ENCODE measurements at places on chromosomes 3 and 15.

DNA sequence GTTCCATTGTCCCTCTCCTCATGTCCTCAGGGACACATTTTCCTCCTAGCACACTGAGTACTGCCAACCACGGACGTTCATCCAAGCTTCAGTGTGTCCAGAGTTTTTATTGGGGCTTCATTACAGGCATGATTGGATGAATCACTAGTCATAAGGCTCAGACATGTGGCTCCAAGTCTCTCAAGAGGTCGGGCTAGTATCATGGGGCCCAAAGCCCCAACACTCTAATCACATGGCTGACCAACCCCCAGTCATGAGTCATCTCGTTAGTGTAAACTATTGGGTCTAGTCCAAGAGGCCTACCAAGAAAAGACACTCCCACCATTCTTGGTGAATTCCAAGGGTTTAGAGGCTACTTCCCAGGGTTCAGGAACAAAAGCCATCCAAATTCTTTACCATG is 4.4 kb downstream of the TERC start:
- no peak for DNase-seq

GRCh38 chr3:8517487-8517886 is 15.9 kb downstream of the LMCD1 start:
- no peak for DNase-seq

DNA sequence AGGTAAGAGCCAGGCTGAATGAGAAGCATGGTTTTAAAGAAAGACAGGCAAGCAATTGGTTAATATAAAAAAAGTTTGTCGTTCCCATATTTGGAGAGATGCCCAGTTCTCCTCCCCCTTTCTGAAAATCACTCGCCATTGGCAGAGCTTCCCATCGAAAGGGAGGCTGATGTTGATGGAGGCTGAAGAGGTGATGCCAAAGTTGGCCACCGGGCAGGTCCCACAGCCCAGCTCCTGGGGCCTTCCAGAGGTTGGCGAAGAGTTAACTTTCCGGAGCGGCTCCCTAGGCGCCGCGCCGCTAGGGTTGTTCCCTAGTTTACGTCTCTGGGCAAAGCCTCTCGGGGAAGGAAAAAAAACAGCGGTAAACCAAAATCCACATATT is 793 bp downstream of the PCOLCE2 start:
- DNase-seq, result peak; percentile 29

DNA sequence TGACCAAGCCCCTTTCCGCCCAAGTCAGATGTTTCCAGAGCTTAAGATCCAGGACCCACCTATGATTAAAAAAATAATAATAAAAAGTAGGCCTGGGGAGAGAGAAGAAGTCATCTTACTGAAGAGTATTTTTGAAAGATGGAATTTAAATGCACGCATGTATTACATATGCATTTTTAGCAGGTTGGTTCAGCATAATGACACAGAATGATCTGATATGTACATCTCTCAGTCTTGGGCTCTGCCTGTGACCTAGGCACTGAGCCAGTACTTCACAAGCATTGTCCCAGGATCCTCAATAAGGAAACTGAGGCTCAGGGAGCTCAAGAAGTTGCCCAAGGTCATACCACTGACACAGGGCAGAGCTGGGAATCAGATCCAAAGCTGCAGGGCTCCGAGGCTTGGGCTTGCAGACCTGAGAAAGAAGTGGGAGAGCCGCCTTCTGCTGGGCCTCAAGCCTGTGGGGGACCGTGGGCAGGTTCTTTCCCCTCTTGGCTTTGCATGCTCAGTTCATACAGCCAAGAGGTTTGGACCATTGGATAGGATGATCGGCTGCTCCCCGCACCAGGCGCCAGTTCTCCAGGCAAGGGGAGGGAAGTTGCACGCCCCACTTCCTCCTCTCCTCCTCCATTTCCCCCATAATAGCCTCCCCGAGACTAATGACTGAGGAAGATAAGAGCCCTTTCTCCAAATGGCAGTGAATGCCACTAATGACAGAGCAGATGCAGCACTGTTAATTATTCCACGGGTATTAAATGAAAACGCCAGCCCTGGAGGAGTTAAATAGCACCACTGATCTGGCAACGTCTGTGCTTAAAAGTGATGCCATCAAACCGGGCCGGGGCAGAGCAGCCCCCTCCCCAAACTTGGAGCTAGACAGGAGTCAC is 6.9 kb downstream of the SLC6A1 start:
- DNase-seq, result no peak

DNA sequence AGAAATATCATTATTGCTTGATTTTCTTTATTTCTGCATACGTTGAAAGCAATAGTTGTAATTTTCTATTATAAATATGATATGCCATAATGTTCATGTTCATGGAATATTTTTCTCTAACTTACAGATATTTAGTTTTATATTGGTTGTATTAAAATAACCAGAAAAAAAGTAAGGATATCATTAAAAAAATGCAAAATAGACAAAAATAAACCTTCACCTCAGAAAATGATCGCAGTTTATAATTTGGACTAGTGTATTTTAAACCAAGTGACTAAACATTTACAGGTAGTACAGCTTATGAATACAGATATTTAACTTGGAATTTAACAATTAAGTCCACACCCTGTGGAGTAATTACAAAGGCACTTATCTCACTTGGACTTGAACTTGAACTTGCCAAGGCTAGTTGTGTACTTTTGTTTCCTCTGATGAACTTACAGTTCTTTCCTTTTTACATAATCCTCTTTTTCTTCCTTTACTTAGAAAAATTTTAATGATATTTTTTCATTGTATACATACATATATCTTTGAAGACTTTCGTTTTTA is 156.7 kb downstream of the CHL1 start:
- DNase-seq, result no peak

- DNase-seq, result no peak
Observed at GRCh38 chr3:28940994-28941393, 339.9 kb upstream of the RBMS3 start.

- DNase-seq, result no peak
Observed at GRCh38 chr3:151145713-151146070, 57.3 kb downstream of the GPR171 start.

DNA sequence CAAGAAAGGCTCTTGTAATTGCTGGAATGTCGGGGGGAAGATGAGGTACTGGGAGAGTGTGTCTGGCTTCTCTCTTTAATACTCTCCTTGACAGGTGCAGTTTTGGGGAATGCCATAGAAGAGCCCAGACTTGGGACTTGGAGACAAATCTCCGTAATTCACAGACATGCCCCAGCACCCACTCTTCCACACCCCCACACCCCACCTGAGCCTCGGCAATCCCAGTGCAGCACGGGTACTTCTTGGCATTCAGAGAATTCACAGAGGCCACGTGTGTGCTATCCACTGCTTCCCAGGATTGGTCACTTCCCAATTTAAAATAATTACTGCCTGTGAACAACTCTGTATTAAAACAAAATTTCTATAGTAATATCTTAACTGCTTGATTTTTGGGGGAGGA is 43.9 kb downstream of the TRIM71 start:
- no peak for DNase-seq

GRCh38 chr15:73361337-73361736 is 7.4 kb downstream of the HCN4 start:
- no peak for DNase-seq

DNA sequence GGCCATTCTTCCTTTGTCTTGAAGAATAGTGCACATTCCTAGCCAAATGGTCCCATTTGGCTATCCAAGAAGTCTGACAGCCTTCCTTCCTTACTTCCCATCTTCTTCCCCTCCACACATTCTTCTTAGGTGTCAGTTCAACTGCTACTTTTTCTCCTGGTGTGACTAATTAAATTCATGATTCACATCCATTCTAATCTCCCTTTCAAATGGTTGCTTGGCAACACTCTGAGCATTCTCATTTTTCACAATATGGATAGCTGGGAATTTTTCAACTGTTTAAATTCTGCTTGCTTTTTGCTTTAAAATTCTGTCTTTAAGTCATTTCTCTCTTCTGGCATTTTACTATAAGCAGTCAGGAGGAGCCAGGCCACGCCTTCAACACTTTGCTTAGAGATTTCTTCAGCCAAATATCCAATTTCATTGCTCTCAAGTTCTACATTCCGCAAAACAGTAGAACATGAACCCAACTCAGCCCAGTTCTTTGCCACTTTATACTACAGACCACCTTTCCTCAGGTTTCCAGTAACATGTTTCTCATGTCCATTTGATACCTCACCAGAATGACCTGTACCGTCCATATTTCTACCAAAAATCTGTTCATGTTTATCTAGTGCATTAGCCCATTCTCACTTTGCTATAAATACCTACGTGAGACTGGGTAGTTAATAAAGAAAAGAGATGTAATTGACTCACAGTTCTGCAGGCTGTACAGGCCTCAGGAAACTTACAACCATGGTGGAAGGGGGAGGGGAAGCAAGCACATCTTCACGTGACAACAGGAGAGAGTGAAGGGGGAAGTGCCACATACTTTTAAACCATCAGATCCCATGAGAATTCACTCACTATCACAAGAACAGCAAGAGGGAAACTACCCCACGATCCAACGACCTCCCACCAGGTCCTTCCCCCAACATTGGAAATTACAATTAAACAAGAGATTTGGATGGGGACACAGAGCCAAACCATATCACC is 31.9 kb upstream of the MCF2L2 start:
- no peak for DNase-seq

DNA sequence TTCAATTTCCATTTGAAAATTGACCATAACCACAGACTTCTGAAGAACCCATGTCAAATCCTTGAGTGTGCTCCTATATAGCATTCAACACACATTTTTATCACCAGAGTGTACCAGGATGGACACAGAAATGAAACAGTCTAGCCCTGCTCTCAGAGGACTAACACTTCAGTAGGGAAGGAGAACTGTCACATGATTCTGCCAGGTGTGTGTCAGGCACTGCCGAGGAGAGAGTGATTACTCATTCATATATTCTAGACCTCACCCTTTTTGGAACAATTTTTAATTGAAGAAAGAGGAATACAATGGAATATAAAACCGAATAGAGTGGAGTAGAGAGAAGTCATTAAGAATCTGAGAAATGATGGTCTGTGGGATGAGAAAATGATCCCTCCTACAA is 125.8 kb downstream of the ERC2 start:
- DNase-seq, result no peak

DNA sequence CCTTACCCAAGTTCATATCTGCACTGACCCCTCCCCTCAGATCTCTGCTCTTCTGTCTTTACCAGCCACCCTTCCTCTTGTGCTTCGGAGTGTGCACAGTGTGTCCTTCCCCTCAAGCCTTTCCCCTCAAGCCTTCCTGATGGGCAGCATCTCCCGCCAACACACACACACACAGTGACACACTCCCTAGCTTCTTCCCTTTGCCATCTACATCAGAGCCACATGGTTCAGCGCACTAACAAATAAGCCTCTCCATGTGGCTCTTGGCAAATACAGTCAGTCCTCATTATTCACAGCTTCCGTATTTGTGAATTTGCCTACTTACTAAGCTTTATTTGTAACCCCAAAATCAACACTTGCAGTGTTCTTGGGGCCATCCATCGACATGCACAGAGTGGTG is 37.5 kb downstream of the SH3BP5 start:
- DNase-seq, result no peak

DNA sequence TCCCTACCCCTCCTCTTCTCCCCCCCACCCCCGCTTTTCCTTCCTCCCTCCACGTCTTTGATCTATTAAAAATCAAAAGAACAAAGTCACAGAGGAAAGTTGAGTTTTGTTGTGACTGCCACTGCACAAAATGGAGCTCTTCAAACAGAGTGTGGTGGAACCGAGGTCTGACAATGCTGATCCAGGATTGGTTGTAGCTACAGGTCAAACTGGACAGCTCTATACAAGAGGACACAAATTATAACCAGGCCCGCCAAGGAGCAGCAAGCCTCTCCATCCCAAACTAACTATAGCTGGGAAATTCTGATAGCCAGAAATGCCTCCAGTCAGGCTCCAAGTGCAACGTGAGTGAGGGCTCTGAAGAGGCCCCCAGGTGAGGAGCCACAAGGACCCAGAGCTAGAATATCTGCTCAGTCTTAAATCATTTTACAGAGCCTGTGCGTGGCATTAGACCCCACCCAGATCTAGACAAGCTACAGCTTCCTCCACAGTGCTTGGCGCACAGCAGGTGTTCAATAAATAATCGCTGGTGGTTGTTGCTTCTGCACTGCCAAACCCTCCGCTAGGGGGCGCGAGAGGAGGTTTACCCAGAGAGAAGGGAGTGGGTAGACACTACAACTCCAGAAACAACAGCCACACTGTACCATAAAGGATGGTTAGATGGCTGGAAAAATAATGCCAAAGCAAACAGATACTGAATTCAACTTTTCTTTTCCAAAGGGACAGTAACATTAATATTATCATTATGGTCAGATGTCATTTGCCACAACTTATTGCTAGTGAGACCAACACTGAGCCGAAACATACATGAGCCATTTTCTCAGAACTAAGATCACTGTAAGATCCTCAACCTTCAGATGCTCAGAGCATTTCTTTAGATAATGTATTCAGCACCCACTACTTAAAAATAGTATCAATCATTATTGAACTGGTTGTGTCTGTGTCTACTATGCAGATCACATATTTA is 44.6 kb downstream of the ZIC4 start:
- peak; percentile 18 for DNase-seq

GRCh38 chr15:48888836-48889235 is 10.9 kb downstream of the EID1 start:
- no peak for DNase-seq

DNA sequence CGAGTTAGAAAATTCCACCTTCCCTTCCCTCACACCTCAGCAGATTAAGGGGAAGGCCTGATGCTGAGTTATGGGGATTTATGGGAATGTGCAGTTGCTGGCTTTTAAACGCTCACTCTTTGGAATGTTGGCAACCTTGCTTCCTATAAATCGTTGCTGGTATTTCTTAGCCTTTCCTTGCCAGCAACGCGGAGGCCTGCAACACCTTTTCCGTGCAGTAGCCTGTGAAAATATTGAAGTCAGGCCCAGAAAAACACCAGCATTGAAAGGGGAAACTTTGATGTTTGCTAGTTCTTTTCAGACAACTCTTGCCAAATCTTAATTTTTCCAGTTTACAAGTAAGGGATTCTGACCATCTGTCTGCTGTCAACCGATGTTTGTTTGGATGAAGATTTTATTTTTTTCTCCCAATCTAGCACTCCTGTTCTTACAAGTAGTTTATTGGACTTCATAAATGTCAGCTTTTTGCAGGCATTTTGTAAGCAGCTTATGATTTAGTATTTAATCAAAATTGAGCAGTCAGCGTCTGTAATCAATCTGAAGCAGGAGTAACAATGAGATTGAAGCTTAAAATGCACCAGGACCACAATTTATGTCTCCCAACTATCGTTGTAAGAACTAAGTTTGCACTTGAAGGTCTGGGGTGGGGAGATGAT is 251.0 kb downstream of the RPLP1 start:
- no peak for DNase-seq

DNA sequence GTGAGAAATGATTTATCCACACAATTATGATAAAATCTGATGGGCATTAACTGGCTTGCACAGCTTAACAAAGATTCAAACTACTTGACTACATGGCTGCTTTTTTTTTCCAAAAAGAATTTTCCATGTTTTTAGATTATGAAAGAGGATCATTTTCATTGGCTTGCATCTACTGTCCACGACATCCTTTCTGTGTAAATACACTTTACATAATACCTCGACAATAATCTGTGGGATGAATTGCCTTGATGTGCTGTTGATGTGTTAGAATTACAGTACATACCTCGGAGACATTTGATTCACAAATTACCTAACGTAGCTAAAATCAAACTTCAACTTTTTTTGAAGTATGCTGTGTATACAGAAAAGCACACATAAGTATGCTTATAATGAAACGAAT is 104.4 kb downstream of the PPP2R3A start:
- DNase-seq, result no peak
